ENCODE measurements at places on chromosomes 7 and 10.

DNA sequence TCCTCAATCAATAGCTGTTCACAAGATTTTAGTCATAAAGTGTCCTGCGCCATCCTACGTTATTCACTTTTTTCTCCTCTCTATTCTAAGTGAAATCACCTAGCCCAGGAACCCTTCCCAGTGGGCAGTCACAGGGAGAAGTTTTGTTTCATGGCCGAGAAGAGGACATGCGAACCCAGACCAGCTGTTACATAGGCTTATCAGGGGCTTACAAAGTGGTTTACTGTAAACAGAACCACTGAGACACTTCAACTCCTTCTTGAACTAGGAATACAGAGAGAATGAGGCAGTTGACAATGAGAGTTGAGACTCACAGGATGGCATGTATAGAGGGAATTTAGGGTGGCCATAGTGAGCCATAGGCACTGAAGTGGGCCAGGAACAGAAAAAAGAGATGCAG, 246.9 kb upstream of the GLI3 start:
- peaks cover 9% of the 10 kb centered on the region for H3K27me3 ChIP-seq
- no peak overlapping the region for H3K4me3 ChIP-seq

GRCh38 chr10:132787495-132788179, 1.7 kb upstream of the NKX6-2 start:
- H3K27ac ChIP-seq, result no peak overlapping the region
- peaks cover 25% of the 10 kb centered on the region for H3K27me3 ChIP-seq
- no peak overlapping the region for H3K4me3 ChIP-seq
- peaks cover 9% of the 10 kb centered on the region for H3K36me3 ChIP-seq
- peak; percentile 36 for DNase-seq

DNA sequence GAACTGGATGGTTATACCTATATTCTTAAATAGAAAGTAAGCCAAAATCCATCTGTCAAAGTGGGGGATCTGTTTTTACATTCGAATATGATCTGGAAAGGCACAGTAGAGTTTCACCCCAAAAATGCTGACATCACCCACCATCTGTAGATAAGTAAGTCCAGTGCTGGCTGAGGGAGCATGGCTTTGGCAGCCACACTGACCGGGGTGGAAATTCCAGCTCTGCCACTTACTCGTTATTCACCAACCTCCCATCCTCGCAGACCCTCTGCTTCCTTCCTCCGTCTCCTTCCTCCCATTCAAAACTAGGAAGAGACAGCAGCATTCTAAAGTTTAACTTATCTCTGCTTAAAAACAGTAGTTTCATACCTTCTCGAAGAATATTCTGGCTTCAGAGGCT, 84.9 kb upstream of the GATA3 start:
- no peak overlapping the region for H3K4me3 ChIP-seq
- no peaks in the 10 kb centered on the region for H3K27me3 ChIP-seq
- H3K27ac ChIP-seq, result no peak overlapping the region
- H3K36me3 ChIP-seq, result peaks cover 12% of the 10 kb centered on the region

DNA sequence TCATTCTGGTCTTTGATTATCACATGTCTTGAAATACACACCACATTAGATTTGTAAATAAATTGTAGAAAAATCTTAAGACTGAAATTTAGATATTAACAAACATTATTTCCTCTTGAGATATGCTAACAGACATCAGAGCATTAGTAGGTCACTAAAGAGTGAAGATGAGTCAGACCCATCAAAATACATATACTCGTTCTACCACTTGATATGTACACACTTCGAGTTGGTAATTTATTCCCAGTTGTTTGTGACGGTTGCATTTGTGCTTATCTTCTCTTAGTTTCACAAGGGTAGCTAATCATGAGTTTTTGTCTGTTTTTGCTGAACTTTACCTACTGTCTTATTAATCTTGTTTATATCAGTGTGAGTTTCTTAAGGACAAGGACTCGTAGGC, 383.4 kb downstream of the AUTS2 start:
- no peaks in the 10 kb centered on the region for H3K4me1 ChIP-seq
- no peaks in the 10 kb centered on the region for H3K36me3 ChIP-seq
- H3K4me3 ChIP-seq, result no peak overlapping the region
- H3K27ac ChIP-seq, result no peak overlapping the region
- peaks cover 7% of the 10 kb centered on the region for H3K27me3 ChIP-seq
- no peak for DNase-seq

- DNase-seq, result no peak
- peaks cover 74% of the 10 kb centered on the region for H3K4me1 ChIP-seq
- H3K36me3 ChIP-seq, result peaks cover 6% of the 10 kb centered on the region
- peaks cover 3% of the 10 kb centered on the region for H3K27me3 ChIP-seq
Measured at GRCh38 chr10:119310806-119311205, 103.4 kb downstream of the GRK5 start.

GRCh38 chr10:73763343-73763742, 18.5 kb upstream of the CHCHD1 start:
- no peak overlapping the region for H3K4me3 ChIP-seq
- no peaks in the 10 kb centered on the region for H3K27me3 ChIP-seq
- H3K27ac ChIP-seq, result peak overlapping the region; percentile 58

DNA sequence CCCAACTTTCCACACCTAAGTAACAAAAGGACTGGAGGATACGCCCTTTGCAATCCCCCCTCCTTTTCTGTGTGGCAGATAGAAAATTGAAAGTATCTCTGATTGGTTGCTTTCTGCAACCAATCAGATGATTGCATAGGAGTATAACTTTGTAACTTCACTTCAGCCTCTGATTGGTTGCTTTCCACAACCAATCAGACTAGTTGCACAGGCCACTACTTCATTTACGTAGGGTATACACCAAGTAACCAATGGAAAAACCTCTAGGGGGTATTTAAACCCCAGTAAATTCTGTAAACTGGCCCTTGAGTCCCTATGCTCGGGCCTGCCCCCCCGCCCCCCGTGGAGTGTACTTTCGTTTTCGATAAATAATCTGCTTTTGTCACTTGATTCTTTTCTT, 1080.4 kb downstream of the CNTNAP2 start:
- no peak overlapping the region for H3K27ac ChIP-seq
- no peaks in the 10 kb centered on the region for H3K36me3 ChIP-seq
- no peak overlapping the region for H3K4me3 ChIP-seq
- DNase-seq, result no peak
- no peaks in the 10 kb centered on the region for H3K4me1 ChIP-seq
- H3K27me3 ChIP-seq, result no peaks in the 10 kb centered on the region

- peaks cover 7% of the 10 kb centered on the region for H3K27me3 ChIP-seq
- no peaks in the 10 kb centered on the region for H3K4me1 ChIP-seq
- no peak overlapping the region for H3K4me3 ChIP-seq
- no peaks in the 10 kb centered on the region for H3K36me3 ChIP-seq
- H3K27ac ChIP-seq, result no peak overlapping the region
Measured at GRCh38 chr10:93091960-93092359, 18.3 kb downstream of the CYP26A1 start.

- H3K36me3 ChIP-seq, result no peaks in the 10 kb centered on the region
- no peaks in the 10 kb centered on the region for H3K4me1 ChIP-seq
- H3K27me3 ChIP-seq, result peaks cover 2% of the 10 kb centered on the region
- H3K27ac ChIP-seq, result no peak overlapping the region
- no peak for DNase-seq
Measured at GRCh38 chr10:18224626-18225445, 84.6 kb downstream of the CACNB2 start.

- H3K4me1 ChIP-seq, result peaks cover 24% of the 10 kb centered on the region
- DNase-seq, result peak; percentile 10
- no peak overlapping the region for H3K4me3 ChIP-seq
- H3K36me3 ChIP-seq, result no peaks in the 10 kb centered on the region
Measured at GRCh38 chr7:26278770-26279169, 12.9 kb upstream of the SNX10 start.

GRCh38 chr10:92538231-92538958, 35.5 kb downstream of the IDE start:
- H3K27me3 ChIP-seq, result no peaks in the 10 kb centered on the region
- H3K36me3 ChIP-seq, result peaks cover 3% of the 10 kb centered on the region
- no peak for DNase-seq
- no peak overlapping the region for H3K4me3 ChIP-seq
- peaks cover 10% of the 10 kb centered on the region for H3K4me1 ChIP-seq
- H3K27ac ChIP-seq, result no peak overlapping the region

- peak overlapping the region; percentile 6 for H3K4me3 ChIP-seq
- H3K36me3 ChIP-seq, result no peaks in the 10 kb centered on the region
- DNase-seq, result peak; percentile 27
- H3K27ac ChIP-seq, result peak overlapping the region; percentile 69
Measured at GRCh38 chr7:129536323-129536722, 34.0 kb downstream of the SMKR1 start.

GRCh38 chr7:11754123-11754522, 77.9 kb downstream of the THSD7A start:
- H3K4me1 ChIP-seq, result no peaks in the 10 kb centered on the region
- H3K4me3 ChIP-seq, result no peak overlapping the region
- no peak for DNase-seq
- H3K27me3 ChIP-seq, result no peaks in the 10 kb centered on the region
- H3K27ac ChIP-seq, result no peak overlapping the region

DNA sequence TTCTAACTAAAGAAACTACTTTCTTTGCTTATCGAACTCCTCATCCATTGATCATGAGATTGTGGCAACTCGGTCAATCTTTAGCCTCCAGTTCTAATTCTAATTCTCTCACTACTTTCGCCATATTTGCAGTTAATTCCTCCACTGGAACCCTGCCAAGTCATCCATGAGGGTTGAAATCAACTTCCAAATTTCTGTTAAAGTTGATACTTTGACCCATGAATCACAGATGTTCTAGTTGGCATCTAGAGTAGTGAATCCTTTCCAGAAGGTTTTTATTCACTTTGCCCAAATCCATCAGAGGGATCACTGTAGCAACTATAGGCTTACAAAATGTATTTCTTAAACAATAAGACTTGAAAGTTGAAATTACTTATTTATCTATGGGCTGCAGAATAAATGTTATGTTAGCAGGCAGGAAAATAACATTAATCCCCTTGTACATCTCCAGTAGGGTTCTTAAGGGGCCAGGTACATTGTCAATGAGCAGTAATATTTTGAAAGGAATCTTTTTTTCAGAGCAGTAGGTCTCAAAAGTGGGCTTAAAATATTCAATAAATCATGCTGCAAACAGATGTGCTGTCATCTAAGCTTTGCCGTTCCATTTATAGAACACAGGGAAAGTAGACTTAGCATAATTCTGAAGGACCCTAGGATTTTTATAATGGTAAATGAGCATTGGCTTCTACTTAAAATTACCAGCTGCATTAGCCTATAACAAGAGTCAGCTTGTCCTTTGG, 39.4 kb downstream of the CCDC71L start:
- no peaks in the 10 kb centered on the region for H3K4me1 ChIP-seq
- peaks cover 2% of the 10 kb centered on the region for H3K27me3 ChIP-seq
- no peak overlapping the region for H3K4me3 ChIP-seq
- H3K27ac ChIP-seq, result no peak overlapping the region

- H3K27ac ChIP-seq, result no peak overlapping the region
- no peaks in the 10 kb centered on the region for H3K36me3 ChIP-seq
- no peak for DNase-seq
- peaks cover 36% of the 10 kb centered on the region for H3K27me3 ChIP-seq
Measured at GRCh38 chr7:12569673-12570072, 847 bp upstream of the SCIN start.

GRCh38 chr10:90592638-90593302, 265.1 kb downstream of the HTR7 start:
- DNase-seq, result peak; percentile 15
- H3K27ac ChIP-seq, result no peak overlapping the region
- H3K27me3 ChIP-seq, result peaks cover 5% of the 10 kb centered on the region

DNA sequence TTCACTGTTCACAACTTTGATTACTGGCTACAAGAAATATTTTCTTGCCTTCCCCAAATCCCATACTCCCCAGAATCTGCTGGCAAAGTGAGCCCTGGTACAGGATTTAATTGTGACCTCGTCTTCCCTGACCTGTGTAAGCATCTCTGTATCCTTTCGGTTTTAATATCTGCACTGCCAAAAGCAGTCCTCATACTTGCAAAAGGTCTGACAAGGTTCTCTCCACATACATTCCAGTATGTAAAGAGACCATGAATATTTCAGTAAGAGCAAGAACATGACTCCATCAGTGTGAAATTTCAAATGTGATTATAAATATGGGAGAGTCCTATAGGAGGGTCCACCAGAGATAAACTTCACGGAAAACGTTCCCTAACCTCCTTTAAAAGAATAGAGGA, 134.0 kb upstream of the TCF7L2 start:
- H3K27ac ChIP-seq, result no peak overlapping the region
- H3K4me3 ChIP-seq, result no peak overlapping the region
- peaks cover 23% of the 10 kb centered on the region for H3K36me3 ChIP-seq
- peaks cover 17% of the 10 kb centered on the region for H3K4me1 ChIP-seq

DNA sequence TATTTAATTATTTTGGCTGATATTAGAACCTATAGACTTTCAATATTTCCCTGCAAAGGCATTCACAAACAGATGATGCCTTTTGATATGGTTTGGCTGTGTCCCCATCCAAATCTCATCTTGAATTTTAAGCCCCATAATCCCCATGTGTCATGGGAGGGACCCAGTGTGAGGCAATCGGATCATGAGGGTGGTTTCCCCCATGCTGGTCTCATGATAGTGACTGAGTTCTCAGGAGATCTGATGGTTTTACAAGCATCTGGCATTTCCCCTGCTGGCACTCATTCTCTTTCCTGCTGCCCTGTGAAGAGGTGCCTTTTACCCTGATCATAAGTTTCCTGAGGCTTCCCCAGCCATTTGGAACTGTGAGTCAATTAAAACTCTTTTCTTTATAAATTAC, 9.3 kb upstream of the PNLIPRP3 start:
- H3K4me3 ChIP-seq, result no peak overlapping the region
- DNase-seq, result no peak
- H3K4me1 ChIP-seq, result no peaks in the 10 kb centered on the region
- no peaks in the 10 kb centered on the region for H3K36me3 ChIP-seq
- H3K27me3 ChIP-seq, result no peaks in the 10 kb centered on the region

- no peak overlapping the region for H3K4me3 ChIP-seq
- H3K36me3 ChIP-seq, result no peaks in the 10 kb centered on the region
- peak overlapping the region; percentile 14 for H3K27ac ChIP-seq
- H3K4me1 ChIP-seq, result peaks cover 24% of the 10 kb centered on the region
Measured at GRCh38 chr10:29810816-29811215, 176.0 kb upstream of the SVIL start.

DNA sequence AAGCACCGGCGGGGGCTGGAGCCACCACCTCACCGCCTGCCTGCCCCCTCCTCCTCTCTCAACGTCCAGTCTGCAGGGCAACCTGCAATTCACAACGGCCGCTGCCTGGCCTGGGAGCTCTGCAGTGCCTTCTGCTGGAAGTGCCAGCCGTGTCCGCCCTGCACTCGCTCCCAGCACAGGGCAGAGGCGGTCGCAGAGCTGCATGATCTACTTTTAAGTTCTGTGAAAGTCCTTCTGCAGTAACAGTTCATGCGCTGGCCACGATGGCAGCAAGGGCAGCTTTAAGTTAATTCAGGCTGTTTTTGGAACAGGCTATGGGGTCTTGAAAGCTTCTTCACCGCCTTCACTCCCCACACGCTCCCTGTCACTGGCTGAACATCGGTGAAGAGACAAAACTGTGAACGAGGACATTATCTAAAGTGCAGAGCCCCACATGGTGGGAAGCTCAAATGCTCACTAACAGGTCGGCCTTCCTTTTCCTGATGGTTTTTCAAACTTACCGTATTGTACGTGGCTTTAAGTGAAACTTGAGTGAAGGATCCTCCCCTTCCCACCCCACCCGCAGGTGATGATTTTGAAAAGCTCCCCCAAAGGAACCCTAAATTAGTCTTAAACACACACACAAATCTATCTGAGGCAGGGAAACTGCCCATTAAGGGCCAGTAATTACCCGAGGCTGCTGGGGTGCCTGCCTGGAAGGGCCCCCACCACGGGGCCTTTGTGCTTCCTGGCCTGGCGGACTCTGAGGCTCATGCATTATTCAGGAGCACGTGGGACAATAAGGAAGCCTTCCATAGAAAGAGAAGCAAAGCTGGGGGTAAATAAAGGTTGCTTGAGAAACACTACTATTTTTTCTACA, 504.3 kb downstream of the DNAJB6 start:
- no peaks in the 10 kb centered on the region for H3K36me3 ChIP-seq
- DNase-seq, result no peak
